ENCODE measurements at places on chromosomes 7 and 10.

- DNase-seq, result no peak
Measured at GRCh38 chr7:80235334-80235733, 100.7 kb downstream of the GNAI1 start.

DNA sequence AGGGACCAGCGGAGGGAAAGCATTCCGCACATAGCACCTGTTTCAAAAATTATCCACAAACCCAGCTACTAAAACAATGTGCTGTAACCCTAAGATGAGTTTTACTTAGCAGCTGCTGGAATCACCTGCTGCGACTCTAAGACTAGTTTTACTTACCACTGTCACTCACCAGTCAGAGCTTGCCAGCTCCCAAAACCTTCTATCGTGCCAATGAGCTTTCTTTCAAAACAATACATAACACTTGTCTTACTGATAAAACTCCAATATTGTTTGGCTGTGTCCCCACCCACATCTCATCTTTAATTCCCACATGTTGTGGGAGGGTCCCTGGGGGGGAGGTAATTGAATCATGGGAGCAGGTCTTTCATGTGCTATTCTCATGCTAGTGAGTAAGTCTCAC, 18.4 kb downstream of the ST8SIA6 start:
- DNase-seq, result no peak

GRCh38 chr10:101749047-101750016, 26.6 kb downstream of the FGF8 start:
- peak; percentile 49 for DNase-seq

DNA sequence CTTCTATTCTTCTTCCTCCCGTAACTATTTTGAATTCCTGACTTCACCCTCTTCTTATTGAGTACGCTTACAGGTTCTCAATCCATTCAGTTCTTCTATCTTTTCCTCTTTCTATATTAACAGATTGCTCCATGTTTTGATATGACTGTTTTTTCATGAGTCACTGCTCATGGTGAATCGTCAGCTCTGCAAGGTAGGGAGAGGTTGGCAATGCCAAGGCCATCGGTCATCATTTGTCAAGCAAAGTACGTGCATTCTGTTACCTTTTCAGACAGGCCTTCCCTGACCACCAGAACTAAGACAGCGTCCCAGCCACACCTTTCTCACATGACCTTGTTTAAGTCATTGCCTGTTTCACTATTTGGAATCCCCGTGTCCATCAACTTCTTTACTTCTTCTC, 1001.9 kb upstream of the SORCS1 start:
- no peak for DNase-seq

DNA sequence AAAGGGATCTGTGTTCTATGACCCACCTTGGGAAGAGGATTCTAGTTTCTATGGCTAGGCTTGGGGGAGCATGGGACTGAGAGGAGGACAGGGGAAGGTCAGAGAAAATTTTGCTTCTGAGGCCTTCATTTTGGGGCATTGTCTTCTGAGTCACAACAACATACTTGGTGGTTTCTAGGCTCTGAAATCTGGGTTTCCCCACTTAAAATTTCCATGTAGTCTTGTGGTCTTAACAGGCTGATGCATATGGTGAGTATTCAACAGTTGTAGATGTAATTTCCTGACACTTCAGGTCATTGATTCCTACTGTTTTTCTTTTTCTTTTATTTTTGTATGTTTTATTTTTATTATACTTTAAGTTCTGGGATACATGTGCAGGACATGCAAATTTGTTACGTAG, 88.5 kb downstream of the ANKRD7 start:
- no peak for DNase-seq

DNA sequence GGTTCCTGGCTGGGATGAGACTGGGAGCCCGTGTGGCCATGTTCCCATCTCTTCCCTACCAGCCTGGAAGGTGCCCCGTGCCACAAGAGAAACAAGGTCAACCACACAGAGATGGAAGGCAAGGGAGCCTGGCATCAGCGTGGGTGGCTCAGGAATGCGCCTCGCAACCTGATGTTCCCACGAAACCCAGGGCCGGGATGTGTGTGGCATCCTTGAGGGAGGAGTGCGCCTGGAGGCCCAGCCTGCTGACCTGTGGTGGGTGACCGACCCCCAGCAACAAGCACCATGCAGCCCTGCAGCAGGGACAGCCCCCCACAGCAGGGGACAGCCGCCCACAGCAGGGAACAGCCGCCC, 267.2 kb downstream of the ELFN1 start:
- no peak for DNase-seq

DNA sequence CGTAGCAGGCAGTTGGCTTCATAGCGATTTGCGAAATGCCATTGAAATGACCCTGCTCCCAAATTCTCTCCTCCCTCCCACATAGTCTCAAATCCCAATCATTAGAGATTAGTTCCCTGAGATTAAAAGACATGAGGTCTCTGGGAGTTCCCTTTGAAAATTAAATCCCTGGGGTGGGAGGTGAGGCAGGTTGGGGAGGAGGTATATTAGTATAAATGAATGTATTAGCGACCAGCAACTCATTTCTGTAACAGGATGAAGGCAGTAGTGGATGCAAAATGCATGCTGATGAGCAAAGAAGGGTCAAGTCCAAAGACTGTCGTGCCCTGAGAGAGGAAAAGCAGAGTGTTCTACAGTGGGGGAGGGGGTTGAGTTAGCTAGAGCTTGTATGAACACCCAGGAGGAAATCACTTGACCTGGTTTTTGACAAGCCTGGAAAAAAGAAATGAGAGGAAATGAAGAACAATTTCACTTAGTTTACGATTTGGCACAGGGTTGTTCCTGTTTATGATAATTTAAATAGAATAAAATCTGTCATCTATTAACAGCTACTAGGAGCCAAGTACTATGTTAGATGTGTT, 79.6 kb upstream of the MTPN start:
- no peak for DNase-seq

DNA sequence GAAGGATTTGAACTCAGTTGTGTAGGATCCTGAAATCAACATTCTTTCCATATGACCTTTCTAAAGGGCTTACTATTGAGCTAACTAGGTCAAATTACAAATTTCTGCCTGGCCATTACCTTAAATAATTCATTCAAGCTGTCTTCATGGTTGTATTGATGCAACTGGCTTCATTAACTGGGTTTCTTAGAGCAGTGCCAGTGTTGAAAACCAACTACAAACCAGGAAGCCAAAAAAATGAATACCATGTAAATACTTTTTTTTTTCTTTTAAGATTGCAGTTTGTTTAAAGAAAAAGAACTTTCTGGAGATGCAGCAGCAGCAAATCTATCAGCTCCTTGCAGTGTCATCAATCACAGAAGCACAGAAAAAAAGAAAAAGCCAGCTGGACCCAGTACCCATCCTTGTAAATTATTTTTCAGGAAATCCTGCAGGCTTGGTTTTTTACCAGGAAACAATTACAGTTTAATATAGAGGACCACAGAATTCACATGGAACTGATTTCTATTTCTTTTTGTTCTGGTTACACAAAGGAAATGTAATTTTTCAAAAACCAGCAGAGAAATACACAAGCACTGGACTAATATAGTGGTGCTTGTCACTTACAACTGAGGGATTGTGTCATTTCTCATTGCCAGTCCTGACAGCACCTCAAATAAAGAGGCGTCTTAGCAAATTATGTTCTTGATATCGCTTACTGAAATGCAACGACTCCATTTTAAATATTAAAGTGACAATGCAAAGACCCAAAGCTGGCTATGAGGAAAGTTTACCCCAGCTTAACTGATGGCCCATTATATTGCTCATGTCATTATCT, 131.9 kb downstream of the TMEM26 start:
- no peak for DNase-seq

- DNase-seq, result no peak
Measured at GRCh38 chr7:49866076-49866735, 92.8 kb downstream of the VWC2 start.

DNA sequence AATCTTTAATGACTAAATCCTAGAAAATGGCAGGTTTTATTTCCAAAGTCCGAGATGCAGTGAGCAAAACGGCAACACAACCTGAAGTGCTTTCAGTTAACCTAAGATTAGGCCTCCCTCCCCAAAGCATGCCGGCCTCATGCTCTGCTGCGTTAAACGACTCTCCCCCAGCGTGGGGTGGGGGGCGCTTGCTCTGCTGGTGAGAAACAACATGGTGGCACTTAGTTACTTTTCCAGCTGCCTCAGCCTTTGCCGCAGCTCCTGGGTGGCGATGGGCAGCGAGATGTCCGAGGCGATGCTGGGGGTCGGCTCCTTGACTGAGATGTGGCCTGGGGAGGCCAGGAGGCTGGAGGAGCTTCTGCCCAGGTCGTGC, 36.7 kb upstream of the NCAPG2 start:
- DNase-seq, result no peak

Measured in neural crest cell (in vitro differentiated cells).